ENCODE measurements at places on chromosomes 4 and X. TPM values are rescaled to one million over a fixed set of nuclear protein-coding genes. Genes with fewer than 3 reads are reported as not detected.
A peak's percentile ranks its signal among the peaks of the same experiment; 100 is the strongest.

DNA sequence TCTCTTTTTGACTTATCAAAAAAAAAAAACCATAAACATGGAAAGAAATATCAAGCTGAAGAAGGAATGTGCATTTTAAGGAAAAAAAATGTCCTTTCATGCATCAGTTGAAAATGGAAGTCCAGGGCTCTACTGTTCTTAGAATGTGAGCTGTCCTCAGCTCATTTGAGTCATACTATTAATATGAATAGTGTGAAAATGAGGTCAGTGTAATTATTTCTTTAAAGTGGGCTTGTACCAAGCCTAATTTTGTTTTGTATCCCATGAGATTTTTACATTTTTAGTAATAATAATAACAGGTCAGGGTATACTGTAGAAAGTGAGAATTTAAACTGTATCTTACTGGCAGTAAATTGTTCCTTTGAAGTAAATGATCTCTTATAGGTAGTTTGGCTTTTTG, 148.5 kb downstream of the NAA11 start:
- no peak overlapping the region for H3K27ac ChIP-seq
- no peaks in the 10 kb centered on the region for H3K4me1 ChIP-seq
- no peak overlapping the region for H3K4me3 ChIP-seq
- no peaks in the 10 kb centered on the region for H3K27me3 ChIP-seq

- H3K4me3 ChIP-seq: no peak overlapping the region
- no peak for DNase-seq
- no peaks in the 10 kb centered on the region for H3K4me1 ChIP-seq
- no peaks in the 10 kb centered on the region for H3K27me3 ChIP-seq
- H3K36me3 ChIP-seq: no peaks in the 10 kb centered on the region
- no peak overlapping the region for H3K27ac ChIP-seq
Measured at GRCh38 chr4:183360161-183360919, 38.1 kb upstream of the CLDN24 start.

GRCh38 chr4:101265816-101266172, 81.5 kb downstream of the PPP3CA start:
- no peaks in the 10 kb centered on the region for H3K27me3 ChIP-seq
- no peaks in the 10 kb centered on the region for H3K36me3 ChIP-seq
- peaks cover 6% of the 10 kb centered on the region for H3K4me1 ChIP-seq
- no peak for DNase-seq
- H3K4me3 ChIP-seq: no peak overlapping the region

DNA sequence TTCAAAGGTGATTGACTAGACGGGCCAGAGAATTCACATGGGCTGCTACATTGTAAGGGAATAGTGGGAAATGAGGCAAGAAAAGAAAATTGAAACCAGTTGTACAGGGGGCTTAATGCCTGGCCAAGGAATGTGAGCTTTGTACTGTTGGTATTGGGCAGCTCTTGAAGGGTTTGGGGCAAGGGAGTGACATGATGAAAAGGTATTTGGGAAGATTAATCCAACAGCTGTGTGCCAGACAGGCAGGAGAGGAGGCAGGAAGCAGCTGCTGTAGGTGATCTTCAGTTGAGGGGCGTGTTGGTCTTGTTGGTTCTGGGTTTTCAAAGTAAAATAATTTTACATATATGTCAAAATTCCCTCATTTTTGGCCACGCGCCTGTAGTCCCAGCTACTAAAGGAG, 384.5 kb upstream of the TENM3 start:
- H3K27me3 ChIP-seq: no peaks in the 10 kb centered on the region
- H3K36me3 ChIP-seq: no peaks in the 10 kb centered on the region
- no peak for DNase-seq
- no peaks in the 10 kb centered on the region for H3K4me1 ChIP-seq
- H3K4me3 ChIP-seq: no peak overlapping the region

- no peak overlapping the region for H3K27ac ChIP-seq
- DNase-seq: no peak
- no peaks in the 10 kb centered on the region for H3K36me3 ChIP-seq
Measured at GRCh38 chrX:133745349-133745748, 240.0 kb downstream of the GPC3 start.

GRCh38 chr4:163493643-163494359, 689 bp upstream of the TMA16 start:
- peaks cover 9% of the 10 kb centered on the region for H3K4me1 ChIP-seq
- H3K27me3 ChIP-seq: no peaks in the 10 kb centered on the region
- DNase-seq: no peak
- peak overlapping the region; percentile 81 for H3K4me3 ChIP-seq
- H3K27ac ChIP-seq: peak overlapping the region; percentile 84
- H3K36me3 ChIP-seq: no peaks in the 10 kb centered on the region

DNA sequence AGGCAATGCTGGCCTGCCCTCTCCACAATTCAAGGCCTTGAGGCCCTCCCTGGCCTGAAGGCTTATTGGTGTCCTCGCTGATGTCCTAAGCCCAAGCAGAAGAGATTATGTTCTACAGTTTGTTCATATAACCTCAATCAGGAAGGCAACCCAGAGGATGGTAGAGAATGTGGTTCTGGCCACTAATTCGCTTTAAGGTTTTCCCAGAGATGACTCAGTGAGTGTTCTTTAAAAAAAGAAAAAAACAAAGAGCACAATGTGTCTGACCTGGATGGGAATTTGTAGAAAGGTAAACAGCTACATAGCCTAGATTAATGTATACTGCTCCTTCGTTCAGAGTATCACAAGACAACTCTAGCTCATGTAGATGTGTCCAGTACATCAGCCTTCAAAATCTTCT, 66.0 kb downstream of the MANBA start:
- no peak overlapping the region for H3K27ac ChIP-seq
- H3K4me1 ChIP-seq: peaks cover 5% of the 10 kb centered on the region

DNA sequence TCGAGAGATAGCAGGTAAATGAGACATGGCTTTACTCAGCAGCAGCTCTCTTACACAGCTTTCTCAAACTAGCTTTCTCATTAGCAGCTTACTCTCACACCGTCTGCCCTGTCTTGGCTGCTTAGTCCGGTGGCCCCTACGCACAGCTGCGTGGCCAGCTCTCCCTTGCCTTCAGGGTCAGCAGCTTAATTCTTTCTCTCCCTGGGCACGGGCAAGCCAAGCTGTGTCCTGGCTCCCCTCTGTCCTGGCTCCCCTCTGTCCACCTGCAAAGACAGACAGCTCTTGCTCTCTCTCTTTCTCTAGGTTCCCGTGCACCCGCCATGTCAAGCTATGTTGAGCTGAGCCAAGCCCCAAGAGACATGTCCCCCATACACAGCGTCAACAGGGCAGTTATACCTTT, 39.4 kb downstream of the ZNF185 start:
- H3K4me3 ChIP-seq: no peak overlapping the region
- no peaks in the 10 kb centered on the region for H3K36me3 ChIP-seq
- DNase-seq: no peak
- no peaks in the 10 kb centered on the region for H3K27me3 ChIP-seq
- no peaks in the 10 kb centered on the region for H3K4me1 ChIP-seq

DNA sequence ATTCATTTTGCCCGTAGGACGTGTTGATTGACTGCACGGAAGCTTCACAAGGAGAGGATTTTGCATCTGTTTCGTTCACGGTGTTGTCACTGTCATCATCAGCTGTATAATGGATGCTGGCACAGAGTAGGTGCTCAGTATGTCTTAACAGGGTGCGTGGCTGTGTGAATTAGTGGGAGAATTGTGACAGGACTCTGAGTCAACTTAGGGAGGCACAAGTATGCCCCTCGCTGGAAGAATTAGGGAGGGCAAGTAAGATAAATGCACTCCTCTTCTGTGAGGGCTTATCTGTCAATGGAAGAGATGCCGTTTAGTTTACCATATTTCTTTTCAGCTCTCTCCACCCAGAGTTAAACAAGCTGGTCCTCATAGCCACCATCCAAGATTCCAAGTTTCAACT, 107.2 kb downstream of the TRIML1 start:
- H3K27ac ChIP-seq: no peak overlapping the region
- no peak for DNase-seq
- H3K36me3 ChIP-seq: no peaks in the 10 kb centered on the region
- no peaks in the 10 kb centered on the region for H3K27me3 ChIP-seq
- no peaks in the 10 kb centered on the region for H3K4me1 ChIP-seq

DNA sequence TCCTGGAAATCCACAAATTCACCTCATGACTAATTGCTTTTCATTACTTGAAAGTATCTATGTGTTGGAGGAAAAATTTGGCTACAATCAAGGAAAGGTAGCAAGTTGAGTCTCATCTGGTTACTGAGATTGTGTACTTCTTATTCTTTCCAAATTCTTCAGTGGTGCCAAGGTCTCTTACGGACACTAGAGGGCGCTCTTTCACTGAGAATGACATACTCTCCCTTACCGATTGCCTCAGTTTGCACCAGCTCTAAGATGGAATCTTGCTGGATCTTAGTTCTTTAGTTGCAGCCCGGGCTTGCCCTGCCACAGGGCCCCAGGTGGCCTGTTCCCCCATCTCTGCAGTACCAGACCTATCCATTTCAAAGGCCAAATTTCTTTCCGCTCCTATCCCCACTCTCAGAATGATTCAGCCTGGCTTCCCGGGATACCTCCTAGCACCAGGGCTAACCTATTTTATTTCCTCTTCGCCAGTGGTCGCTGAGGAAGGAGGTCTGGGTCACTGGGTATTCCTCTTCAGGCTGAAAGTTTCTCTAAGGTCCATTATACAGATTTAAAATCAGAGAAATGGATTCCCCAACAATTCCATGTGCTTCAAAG, 24.6 kb upstream of the GPR50 start:
- H3K27me3 ChIP-seq: no peaks in the 10 kb centered on the region
- peak; percentile 12 for DNase-seq
- H3K4me1 ChIP-seq: no peaks in the 10 kb centered on the region
- H3K4me3 ChIP-seq: no peak overlapping the region
- no peaks in the 10 kb centered on the region for H3K36me3 ChIP-seq
- H3K27ac ChIP-seq: no peak overlapping the region

GRCh38 chrX:54193085-54193821, 10.2 kb upstream of the FAM120C start:
- H3K4me1 ChIP-seq: no peaks in the 10 kb centered on the region
- H3K27ac ChIP-seq: no peak overlapping the region
- no peak overlapping the region for H3K4me3 ChIP-seq
- no peak for DNase-seq

DNA sequence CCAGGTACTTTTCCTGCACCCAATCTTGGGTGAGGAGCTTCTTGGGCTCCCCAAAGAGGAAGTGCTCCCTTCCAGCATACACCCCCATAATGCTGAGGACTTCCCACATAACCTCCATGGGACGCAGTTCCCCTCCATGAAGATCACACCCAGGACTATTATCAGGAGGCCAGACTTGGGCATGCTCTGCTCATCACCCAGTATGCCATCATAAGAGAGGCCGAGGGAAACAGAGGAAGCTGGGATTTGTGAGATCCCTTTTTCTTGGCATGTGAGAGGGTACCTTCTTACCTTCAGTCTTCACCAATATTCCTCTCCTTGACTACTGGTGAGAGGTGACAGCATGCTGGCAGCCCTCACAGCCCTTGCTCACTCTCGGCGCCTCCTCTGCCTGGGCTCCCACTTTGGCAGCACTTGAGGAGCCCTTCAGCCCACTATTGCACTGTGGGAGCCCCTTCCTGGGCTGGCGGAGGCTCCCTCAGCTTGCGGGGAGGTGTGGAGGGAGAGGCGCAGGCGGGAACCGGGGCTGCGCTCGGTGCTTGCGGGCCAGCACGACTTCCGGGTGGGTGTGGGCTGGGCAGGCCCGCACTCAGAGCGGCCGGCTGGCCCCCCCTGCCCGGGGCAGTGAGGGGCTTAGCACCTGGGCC, 15.7 kb upstream of the HSFX1 start:
- H3K27me3 ChIP-seq: no peaks in the 10 kb centered on the region
- H3K36me3 ChIP-seq: no peaks in the 10 kb centered on the region
- H3K4me1 ChIP-seq: no peaks in the 10 kb centered on the region
- DNase-seq: no peak

- no peak overlapping the region for H3K27ac ChIP-seq
- no peaks in the 10 kb centered on the region for H3K36me3 ChIP-seq
- H3K27me3 ChIP-seq: no peaks in the 10 kb centered on the region
- DNase-seq: no peak
Measured at GRCh38 chrX:109685656-109686078, 47.4 kb downstream of the ACSL4 start.

DNA sequence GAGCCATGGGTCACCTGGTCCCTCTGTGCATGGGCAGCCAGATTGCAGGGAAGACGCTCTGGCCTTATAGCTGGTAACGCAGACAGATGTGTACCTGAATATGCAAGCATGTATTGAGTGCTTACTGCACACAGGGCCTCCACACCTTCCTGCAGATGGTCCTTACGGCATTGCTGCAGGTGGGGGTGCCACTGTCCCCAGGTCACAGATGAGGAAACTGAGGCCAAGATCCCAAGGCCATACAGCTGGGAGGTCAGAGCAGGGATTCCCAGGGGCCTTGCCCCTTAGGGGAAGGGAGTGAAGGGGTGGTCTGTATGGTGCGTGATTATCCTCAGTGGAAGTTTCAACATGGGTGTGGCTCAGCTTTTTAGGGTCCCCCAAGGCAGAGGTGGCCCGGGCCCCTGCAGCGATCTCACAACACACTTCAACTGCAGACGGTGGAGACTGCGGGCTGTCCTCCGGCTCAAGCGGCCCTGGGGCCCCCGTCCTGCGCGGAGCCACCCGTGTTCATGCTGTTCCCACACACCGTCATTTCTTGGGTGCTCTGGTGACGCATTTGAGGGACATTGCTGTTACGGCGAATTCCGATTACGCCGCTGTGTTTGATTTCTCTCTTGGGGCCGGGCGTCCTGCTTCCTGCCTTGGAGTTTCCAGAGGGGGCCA, 8.1 kb downstream of the DOK7 start:
- no peak overlapping the region for H3K4me3 ChIP-seq
- no peak for DNase-seq
- H3K4me1 ChIP-seq: peaks cover 45% of the 10 kb centered on the region
- H3K27ac ChIP-seq: peak overlapping the region; percentile 98
- H3K36me3 ChIP-seq: no peaks in the 10 kb centered on the region

DNA sequence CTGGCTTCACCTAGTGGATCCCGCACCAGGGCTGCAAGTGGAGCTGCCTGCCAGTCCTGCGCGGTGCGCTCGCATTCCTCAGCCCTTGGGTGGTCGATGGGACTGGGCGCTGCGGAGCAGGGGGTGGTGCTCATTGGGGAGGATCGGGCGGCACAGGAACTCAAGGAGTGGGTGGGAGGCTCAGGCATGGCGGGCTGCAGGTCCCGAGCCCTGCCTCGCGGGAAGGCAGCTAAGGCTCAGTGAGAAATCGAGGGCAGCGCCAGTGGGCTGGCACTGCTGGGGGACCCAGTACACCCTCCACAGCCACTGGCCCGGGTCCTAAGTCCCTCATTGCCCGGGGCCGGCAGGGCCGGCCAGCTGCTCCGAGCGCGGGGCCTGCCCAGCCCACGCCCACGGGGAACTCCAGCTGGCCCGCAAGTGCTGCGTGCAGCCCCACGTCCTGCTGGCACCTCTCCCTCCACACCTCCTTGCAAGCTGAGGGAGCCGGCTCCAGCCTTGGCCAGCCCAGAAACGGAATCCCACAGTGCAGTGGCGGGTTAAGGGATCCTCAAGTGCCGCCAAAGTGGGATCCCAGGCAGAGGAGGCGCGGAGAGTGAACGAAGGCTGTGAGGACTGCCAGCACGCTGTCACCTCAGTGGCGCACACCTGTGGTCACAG, 27.6 kb upstream of the PGRMC1 start:
- H3K27me3 ChIP-seq: no peaks in the 10 kb centered on the region
- H3K27ac ChIP-seq: no peak overlapping the region
- no peaks in the 10 kb centered on the region for H3K36me3 ChIP-seq
- H3K4me3 ChIP-seq: no peak overlapping the region

The RNF150 gene
- 3.0 TPM for total RNA-seq

The NRK gene
- 0.04 TPM for total RNA-seq

The DOK7 gene
- total RNA-seq: 42.0 TPM

The ARHGAP36 gene
- 0.41 TPM for total RNA-seq

The ZDHHC15 gene
- total RNA-seq: 0.05 TPM

The AMOT gene
- 48.1 TPM for total RNA-seq

Measured in gastrocnemius medialis (tissue), 4 donors.